ENCODE measurements at places on chromosomes 6 and 20.

DNA sequence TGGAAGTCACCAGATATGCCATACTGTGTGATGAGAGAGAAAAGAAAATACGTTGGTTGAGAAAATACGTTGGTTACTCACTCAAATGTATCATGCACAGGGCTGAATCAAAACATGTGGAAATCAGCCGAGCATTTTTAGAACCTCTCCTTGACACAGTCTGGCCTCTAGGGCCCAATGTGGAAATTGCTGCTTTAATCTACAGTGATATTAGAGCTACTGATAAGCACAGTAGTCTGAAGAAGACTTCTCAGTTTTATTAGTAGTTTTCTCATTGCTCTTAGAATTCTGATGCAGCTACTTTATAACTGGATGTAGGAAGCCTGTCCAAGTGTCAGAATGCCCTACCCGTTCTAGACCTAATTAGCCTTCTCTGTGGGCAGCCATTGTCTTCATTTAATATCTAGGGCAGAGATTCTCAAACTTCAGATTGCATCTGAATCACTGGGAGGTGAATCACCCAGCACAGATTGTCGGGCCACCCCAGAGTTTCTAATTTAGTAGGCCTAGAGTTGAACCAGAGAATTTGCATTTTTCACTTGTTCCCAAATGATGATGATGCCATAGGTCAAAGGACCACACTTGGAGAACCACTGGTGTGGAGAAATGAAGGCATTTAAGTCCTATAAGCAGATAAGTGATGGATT is 229.1 kb downstream of the PLCB1 start:
- no peak for DNase-seq

GRCh38 chr20:58901488-58902402 is 49.2 kb downstream of the GNAS start:
- DNase-seq: no peak

DNA sequence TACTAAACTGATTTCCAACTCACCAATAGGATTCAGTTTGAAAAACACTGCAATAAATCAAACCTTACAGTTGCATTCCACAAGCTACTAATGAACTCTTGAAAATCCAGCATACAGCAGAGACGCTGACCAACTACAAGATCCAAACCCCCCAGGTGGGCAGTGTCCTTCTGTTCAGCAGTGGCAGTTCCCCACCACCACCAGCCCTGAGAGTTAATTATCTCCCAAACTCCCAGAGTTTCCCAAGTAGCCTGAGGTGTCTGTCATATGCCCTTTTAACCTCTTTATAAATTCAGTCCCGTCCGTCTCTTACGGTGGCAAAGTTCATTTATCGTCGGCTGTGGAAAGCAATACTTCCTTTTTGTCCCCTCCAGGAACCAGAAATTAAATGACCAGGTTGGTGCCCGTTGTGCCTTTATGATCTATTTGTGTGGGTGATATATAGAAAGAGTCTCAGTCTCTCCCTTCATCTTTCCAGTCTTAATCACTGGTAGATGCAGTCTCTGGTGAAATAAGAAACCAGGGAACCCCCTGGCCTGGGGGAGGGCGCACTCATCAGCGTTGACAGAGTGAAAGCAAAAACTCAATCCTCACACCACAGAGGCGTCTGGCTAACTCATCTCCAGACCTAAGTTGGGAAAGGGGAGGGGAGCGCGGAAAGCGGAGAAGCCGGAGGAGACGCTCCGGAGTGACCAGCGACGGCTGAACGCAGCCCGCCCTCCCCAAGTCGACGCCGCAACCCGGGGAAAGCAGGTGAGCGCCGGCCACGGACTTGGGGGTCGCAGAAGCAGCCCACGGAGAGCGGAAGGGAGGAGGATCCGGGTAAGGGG is 717 bp downstream of the MRPL14 start:
- DNase-seq: no peak

DNA sequence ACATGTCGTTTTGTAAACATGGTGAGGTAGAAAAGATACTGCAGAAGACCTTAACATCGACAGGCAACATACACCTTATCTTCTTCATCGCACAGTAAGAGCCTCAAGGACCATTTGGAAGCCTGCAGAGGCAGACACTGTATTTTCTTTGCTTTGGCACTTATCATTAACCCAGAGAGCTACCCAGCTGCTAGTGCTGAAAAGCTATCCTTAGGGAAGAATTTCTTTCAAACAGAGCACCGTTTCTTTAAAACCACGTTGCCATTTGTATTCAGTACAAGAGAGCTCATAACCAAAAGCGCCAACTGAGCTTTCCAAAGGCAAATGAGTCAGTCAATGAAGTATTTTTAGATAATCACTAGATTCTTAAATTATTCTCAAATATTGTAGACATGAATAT is 306.6 kb downstream of the EPM2A start:
- no peak for DNase-seq
